Placental pericyte (primary cell): ENCODE measurements at places on chromosomes 4 and X. TPM values are rescaled to one million over a fixed set of nuclear protein-coding genes. Genes with fewer than 3 reads are reported as not detected.

The VCX gene
- not detected in 2 replicates for total RNA-seq

The IL2 gene
- total RNA-seq: not detected in 2 replicates

The WDFY3 gene
- total RNA-seq: 53.6 and 105 TPM in 2 replicates

The PLAC8 gene
- 0.14 TPM in 1 of 2 replicates, not detected in the other for total RNA-seq

The ATP8A1 gene
- under 0.01 and 2.4 TPM in 2 replicates for total RNA-seq

The ARMCX2 gene
- 48.1 and 68.6 TPM in 2 replicates for total RNA-seq

The IRF2 gene
- 21.9 and 37.0 TPM in 2 replicates for total RNA-seq

The TCEAL9 gene
- 59.6 and 132 TPM in 2 replicates for total RNA-seq

The ADRA2C gene
- total RNA-seq: 2.2 and 2.9 TPM in 2 replicates

The HSPA4L gene
- total RNA-seq: 1.8 and 3.7 TPM in 2 replicates

The EIF4E gene
- 97.4 and 281 TPM in 2 replicates for total RNA-seq

The C1GALT1C1 gene
- 21.2 and 45.1 TPM in 2 replicates for total RNA-seq
